ENCODE measurements at places on chromosomes 7 and 10.

- no peak for DNase-seq
These were observed 363.0 kb downstream of the SH2D4B start for GRCh38 chr10:80900661-80901060.

GRCh38 chr10:122112625-122113160 lies 123.7 kb downstream of the TACC2 start:
- no peak for DNase-seq

- no peak for DNase-seq
These were observed 43.7 kb downstream of the CPVL start for GRCh38 chr7:29102558-29103151.

DNA sequence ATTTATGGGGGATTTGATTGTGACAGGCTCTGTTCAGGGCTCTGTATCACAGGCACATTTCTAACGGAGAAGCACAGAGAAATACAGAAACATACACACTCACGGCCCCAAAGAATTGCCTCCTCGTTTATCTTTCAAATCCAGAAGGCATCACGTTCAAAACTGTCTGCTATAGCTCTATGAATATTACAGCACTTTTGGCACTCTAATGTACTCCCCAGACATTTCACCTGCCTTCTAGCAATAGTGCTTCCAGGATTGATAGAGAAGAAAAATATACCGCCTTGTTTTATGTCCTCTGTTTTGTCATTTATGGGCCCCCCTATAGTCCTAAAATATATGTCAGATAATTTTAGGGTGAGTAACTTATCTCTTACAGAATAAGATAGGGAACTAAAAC lies 947.5 kb downstream of the ANKRD7 start:
- DNase-seq = no peak

DNA sequence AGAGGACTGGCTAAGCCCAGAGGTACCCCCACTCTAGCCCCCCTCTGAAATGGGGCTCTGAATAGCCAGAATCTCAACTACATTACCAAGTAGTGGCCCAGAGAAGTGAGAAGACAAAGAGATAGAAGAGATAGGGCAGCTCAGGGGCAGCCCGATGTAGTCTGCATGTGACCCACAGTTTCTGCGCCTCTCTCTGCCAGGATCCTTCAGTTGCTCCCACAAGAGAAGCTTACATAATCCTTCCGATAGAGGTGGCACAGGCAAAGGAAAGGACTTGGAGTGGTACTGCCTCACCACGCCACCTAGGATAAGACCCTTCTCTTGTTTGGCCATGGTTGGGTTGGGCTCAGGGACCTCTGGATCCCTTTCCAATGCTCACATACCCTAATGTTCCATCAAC lies 5.4 kb upstream of the PDE1C start:
- no peak for DNase-seq

DNA sequence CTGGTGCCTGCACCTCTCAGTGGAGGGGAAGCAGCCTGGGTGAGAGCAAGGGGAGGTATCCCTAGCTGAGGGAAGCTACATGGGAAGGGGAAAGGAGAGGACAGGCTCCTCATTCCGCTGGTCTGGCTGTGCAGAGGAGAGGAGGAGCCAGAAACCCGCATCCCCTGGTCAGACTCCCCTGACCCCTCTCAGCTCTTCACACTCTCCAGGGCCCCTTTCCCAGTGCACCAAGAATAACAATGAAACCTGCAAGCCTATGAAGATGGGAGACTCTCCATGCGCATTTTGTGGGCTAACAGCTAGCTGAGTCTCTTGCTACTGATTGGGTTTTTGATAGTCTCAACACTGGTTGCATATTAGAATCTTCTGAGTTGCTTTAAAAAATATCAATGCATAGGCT lies 319.9 kb upstream of the COBL start:
- DNase-seq = no peak

GRCh38 chr7:155516466-155516865 lies 29.9 kb downstream of the CNPY1 start:
- no peak for DNase-seq

DNA sequence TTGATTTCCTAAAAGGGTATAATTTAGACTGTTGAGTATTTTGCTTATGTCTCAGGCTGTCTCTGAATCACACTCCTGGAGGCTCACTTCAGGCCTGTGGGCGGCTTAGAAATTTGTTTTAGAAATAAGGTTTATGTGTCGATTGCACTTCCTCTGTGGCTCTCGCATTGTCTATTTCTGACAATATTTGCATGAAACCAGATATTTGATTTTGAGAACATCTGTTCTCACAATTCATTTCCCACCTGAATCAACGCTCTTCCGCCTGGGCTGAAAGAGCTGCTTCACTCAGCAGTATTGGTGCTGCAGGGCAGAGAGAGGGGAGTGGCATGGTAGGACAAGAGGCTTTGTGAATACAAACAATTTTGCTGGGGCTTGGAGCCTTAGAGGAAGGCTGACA lies 262.0 kb downstream of the ADRA2A start:
- no peak for DNase-seq

DNA sequence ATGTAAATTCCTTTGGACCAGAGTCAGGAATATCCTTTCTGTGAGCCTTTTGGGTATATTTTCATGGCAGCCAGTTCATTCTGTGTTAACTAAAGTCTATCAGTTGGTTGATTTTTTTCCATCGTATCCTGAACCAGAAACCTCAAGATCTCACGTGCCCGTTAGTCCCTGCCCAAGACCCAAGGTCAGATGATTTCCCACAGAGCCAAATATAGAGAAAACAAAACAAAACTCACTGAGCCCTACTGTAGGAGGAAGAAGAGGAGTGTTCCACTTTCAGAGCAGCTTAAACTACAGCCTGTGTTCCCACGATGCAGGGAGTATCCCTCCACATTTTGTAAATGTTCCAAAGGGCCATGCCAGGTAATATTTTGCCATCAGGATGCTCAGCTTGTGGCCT lies 96.0 kb upstream of the ADO start:
- no peak for DNase-seq

DNA sequence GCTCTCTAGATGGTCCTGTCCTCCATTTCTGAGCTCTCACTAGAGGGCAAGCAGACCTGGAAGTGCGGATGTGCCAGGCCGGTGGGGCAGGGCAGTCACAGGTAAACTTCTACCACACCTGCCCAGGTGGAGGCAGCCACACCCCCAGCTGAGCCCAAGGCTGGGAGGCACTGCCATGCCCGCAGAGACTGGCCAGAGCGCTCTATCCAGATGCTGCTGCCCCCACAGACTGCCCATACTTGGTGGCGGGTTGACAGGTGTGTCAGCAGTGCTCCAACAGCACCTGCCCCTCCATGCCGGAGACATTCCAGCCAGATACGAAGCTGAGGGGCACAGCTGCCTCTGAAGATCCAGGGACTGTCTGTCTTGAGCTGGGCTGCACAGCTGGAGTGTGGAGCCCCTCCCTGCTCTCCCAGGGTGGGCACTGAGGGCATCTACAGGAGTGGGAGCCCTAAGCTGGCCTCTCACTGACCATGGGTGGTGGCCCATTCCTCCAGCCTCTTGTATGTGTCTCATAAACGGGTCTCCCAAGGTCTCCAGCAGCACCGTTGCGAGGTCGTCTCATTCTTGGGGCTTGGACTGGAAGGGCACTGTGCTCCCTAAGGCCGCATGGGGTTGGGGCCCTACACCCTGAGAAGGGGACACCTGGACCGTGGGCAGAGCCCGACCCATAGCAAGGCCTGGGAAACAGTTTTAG lies 38.2 kb upstream of the PPIF start:
- DNase-seq = no peak

DNA sequence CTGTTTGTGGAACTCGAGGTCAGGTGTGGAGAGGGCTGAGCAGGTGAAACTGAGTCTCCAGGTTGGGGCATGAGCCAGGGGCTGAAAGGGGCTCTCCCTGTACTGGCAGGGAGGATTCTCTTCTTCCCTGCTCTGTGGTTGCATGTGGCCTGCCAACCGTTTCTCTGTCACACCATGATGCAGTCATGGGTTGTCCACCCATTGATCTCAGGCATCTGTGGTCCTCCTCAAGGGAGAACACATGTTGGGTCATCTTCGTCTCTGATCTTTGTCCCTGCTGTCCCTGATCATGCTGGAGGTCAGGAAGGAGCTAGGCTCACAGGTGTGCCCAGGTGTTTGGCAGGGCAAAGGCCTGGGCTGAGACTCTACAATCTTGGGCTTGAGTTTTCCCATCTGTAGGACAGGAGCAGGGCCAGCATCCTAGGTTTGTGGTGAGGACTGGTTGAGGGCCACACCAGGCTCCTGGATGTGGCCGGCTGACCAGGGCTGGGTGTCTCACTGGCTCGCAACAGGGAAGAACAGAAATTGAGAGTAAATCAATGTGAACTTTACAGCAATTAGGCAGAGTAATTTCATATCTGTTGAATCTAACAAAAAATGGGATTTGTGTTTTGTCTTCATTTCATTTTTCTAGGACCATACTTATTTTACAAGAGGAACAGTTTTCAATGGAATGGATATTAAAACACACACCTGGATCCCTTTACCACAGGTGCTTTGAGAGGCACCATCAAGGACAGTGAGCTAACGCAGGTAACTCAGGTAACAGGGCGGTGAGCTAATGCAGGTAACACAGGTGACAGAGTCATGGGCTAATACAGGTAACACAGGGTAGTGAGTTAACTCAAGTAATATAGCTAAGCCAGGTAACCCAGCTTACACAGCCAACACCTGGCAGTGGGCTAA lies 58.5 kb upstream of the IGFBP3 start:
- no peak for DNase-seq

GRCh38 chr10:52359441-52359840 lies 45.4 kb downstream of the DKK1 start:
- DNase-seq = no peak

DNA sequence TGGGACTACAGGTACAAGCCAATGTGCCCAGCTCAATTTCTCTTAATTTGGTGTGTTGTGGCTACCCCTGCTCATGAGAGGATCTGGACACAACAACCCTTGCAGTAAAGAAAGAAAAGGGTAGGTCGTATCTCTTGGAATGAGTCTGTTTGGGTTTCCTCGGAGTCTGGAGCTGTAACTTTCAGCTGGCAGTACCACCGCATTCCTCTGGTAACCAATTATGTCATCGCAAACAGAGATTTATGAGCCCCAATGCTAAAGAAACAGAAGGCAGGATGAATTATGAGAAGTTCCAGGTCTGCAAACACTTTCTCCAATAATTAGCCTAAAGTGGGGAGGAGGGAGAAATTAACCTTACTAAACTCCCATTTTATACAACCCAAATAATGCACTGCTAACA lies 186.6 kb upstream of the NRP1 start:
- DNase-seq = no peak
